ENCODE measurements at places on chromosomes 7 and 10.
A peak's percentile ranks its signal among the peaks of the same experiment; 100 is the strongest.

DNA sequence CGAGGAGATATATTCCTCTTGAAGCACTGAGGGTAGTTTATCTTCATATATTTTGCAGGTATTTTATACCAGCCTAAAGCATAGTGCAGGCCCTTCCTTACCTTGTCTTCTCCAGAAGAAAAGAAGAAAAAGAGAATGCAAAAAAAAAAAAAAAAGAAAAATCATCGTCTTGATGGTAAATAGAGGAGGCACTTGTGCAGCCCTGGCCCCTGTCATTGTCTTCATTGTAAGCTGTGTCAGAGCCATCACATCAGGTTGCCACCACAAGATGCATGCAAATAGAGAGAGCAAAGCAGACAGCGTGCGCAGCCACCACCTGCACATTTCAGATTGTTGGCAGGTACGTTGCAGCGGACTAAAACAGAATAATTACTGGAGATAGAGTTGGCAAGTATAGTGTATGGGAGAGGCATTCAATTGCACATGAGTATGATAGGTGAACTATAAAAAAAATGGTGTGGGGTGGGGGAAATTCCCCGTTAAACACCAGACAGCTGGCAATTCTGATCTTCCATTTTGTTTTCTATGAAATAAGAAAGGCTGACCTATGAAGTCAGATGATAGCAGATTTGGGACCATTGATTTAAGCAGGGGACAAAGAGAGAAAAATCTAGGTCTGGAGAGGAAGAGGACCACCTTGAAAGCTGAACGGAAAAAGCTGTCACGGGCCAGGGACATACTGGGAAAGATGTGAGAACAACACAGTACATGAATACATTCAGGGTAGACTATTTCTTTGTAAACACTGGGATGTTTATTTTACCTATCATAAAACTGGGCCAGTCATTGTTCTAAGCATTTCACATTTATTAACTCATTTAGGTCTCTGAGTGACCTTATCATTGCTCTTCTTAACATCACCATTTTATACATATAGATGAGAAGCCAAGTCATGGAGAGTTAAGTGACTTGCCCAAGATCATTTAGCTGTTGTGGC lies 306.3 kb upstream of the SP8 start:
- no peak for DNase-seq

- no peak for DNase-seq
Observed at GRCh38 chr7:105097619-105098018, 83.6 kb downstream of the KMT2E start.

GRCh38 chr7:31603046-31603445 lies 84.0 kb upstream of the PPP1R17 start:
- DNase-seq: peak; percentile 82

DNA sequence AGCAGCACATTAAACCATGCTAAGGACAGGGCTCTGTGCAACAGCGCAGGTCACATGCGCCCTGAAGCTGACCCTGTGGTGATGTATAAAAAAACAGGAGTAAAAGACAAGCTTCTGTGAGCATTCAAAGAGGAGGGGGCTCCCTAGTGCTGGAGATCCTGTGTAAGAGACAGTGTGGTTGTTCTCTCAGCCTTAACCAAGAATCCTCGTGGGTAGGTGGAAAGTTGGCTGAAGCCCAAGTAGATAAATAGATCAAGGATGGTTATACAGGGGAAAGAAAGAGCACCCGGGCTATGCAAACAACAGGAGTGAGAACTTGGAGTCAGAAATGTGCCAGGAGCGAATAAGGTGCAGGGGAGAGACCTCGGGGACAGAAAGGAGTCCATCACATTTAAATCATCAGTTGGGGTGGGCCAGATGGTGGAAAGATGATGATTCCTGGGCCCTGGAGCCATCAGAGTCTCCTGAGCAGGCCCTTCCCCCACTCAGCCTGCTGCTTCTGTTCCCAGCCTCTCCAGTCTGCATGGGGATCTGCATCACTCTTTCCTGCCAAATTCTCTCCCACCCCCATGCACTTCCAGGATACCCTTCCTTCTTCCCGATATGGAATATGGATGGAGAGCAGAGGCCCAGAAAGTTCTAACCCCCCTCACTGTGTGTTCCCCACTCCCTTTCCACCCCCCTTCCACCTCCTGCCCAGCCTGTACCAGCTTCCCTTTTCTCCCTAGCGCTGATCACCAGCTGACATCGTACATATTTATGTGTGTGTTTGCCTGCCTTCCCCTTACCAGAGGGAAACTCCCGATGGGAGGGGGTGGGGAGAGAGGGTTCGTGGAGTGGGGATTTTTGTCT lies 78.1 kb upstream of the PRR15 start:
- no peak for DNase-seq

DNA sequence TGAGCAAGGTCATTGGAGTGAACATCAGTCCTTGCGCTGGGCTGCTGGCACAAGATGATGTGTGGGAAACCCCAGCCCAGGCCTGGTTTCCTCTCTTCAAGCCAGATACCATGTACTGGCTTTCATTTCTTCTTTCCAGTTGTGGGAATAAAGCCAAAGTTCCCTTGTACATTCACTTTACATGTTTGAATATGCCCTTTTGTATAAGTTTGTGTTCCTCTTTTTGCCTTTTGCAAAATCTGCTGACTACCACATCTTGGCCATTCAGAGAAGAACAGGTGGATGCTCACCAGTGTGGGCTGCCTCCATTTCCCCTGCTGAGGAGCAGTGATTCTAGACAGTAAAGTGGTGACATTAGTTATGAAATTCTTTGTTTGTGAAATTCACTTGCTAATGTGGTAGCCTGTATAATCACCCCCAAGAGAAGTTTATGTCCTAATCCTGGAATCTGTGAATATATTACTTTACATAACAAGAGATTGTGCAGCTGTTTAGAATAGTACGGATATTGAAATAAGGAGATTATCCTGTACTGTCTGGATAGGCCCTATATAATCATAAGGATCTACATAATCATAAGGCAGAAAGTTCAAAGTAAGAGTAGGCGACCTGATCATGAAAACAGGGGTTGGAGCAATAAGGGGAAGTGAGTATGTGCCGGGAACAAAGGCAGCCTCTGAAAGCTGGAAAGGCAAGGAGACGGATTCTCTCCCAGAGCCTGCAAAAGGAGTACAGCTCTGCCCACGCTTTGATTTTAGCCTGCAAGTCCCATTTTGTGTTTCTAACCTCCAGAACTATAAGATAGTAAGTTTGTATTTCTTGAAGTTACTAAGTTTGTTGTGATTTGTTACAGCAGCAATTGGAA lies 18.8 kb upstream of the AOAH start:
- DNase-seq: no peak

GRCh38 chr10:12906051-12906541 lies 95.4 kb downstream of the CCDC3 start:
- no peak for DNase-seq

DNA sequence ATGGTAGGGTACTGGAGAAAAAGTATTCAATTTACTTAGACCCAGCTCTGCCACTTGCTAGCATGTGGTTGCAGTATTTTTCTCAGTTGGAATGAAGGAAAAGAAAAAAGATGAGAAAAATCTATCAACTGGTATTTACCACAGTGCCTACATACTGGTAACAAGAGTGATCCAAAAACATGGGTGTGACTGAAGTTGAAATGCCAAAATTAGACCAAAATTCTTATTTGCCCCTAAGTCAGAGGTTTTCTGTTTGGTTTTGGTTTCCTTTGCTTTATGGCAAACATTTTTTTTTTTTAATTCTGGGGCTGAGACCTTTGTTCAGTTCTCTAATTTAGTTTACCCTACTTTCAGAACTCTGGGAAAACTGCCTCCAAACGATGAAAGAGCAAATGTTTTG lies 12.3 kb downstream of the HYCC1 start:
- no peak for DNase-seq

GRCh38 chr7:49644396-49645166 lies 128.9 kb upstream of the VWC2 start:
- DNase-seq: no peak

GRCh38 chr10:98242823-98243222 lies 25.2 kb downstream of the LOXL4 start:
- no peak for DNase-seq

- DNase-seq: no peak
Observed at GRCh38 chr7:130227883-130228575, 20.4 kb downstream of the SSMEM1 start.

GRCh38 chr10:119299531-119299930 lies 92.2 kb downstream of the GRK5 start:
- DNase-seq: no peak

DNA sequence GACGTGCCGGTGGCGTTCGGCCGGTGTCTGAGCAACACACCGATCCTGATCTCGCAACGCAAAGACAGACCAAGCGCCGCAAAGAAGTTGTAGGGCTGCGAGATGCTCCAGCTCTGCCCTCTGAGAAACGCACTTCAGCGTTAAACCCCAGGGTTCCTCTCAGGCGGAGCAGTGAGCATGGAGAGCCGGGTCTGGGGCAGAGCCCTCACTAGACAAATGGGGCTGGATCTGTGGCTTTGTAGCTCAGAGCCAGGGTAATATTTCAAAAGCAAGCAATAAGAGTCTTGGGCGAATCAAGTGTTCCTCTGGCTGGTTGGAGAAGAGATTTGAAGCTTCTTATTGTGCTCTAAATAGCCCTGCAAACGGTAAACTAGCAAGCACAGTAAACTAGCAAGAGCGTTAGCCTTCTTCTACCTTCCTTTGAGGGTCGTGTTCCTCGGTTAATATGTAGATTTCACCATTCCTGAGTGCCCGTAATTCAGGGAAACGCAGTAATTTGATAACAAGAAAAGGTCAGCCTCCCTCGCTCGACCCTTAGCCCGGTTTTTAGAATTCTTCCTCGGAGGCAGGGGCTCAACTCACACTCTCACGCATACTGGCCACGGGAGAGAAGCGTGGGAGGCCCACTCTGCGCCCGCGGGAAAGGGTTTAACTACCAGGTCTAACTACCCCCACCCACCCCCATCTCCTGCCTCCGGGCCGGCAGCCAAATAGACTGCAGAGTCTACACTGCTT lies 6.7 kb downstream of the SKAP2 start:
- peak; percentile 21 for DNase-seq

- DNase-seq: no peak
Observed at GRCh38 chr10:70676511-70676910, 4.2 kb downstream of the ADAMTS14 start.
